ENCODE measurements at places on chromosomes 1 and 21.
A peak's percentile ranks its signal among the peaks of the same experiment; 100 is the strongest.

DNA sequence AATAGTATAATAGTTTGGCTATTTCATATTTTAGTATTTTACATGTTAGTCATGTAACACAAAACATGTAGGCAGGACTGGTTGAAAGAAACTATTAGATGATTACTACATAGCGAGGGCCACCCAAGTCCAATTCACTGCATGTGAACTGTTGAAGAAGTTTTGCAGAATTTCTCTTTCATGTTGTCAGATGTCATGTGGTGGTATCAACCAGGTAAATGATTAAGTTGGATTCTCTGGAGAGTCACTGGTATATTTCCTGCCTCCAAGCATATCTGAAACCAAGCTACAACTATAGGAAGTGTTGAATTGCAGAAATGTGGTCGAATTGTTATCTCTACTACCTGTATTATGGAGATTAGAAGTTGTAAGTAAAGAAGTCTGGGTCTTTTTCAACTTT is 137.8 kb upstream of the DPYD start:
- no peak for DNase-seq

- DNase-seq: no peak
Observed at GRCh38 chr1:116376729-116377086, 3.7 kb downstream of the ATP1A1 start.

DNA sequence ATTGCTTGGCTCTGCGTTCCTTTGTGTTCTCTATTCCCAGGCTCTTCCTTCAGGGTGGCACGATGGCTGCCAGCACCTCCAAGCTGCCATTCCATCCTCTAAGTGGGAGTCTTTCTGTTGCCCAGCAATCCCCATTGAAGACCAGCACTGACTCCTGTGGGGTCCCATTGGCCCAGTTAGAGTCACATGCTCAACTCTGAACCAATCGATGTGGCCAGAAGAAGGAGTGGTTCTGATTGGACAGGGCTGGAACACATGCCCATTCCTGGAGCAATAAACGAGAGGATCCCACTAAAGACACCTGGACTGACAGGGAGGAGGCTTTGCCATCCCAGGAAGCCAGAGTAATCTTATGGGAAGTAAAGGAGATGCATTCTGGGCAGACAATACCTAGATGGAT is 97.2 kb upstream of the IGSF21 start:
- no peak for DNase-seq

- no peak for DNase-seq
Observed at GRCh38 chr1:223482766-223483165, 89.6 kb downstream of the CCDC185 start.

GRCh38 chr1:81802707-81803430 is 2.1 kb downstream of the ADGRL2 start:
- no peak for DNase-seq

DNA sequence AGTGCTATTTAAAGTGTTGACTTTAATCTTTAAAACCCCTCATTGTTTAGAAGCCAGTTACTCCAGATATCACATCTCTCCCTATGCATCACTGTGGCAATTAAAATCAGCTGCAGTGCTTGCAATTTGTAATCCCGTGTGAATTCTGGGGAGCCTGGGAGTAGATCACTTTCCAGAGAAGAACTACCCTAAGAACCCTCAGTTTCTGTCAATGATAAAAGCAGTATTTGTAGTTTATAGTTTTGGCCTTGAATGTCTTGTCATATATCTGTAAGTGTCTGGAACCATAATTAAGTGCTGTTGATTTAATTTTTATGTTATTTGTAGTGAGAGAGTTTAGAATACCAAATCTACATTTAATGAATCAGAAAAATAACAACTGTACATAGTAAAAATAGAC is 5.5 kb upstream of the SPAG17 start:
- no peak for DNase-seq

DNA sequence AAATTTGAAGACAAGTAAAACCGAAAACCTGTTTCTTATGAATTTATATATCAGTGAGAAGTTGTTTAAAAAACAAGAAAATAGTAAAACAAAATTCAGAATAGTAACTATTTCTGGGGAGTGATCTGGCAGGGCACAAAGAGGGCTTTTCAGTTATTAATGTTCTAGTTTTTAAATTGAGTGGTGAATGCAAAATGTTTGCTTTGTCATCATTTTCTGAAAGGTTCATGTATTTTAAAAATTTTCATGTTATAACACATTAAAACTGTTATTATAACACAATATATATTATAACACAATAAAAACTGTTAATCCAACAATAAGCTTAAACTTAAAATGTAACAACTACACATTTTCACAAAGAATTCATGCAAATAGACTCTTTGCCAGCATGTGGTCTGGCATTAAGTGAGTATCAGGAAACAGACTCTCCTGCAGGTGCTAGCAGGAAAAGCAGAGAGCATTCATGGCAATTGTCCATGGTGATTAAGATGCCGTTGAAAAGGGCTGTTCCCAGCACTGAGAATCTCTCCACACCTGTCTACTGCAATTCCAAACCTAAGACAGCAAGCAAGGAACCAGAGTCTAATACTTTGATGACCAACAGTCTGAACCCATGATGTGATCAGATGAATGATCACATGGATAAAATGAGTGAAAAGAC is 204.9 kb downstream of the TBX15 start:
- DNase-seq: peak; percentile 35

GRCh38 chr1:166920561-166921475 is 44.8 kb upstream of the TADA1 start:
- no peak for DNase-seq

DNA sequence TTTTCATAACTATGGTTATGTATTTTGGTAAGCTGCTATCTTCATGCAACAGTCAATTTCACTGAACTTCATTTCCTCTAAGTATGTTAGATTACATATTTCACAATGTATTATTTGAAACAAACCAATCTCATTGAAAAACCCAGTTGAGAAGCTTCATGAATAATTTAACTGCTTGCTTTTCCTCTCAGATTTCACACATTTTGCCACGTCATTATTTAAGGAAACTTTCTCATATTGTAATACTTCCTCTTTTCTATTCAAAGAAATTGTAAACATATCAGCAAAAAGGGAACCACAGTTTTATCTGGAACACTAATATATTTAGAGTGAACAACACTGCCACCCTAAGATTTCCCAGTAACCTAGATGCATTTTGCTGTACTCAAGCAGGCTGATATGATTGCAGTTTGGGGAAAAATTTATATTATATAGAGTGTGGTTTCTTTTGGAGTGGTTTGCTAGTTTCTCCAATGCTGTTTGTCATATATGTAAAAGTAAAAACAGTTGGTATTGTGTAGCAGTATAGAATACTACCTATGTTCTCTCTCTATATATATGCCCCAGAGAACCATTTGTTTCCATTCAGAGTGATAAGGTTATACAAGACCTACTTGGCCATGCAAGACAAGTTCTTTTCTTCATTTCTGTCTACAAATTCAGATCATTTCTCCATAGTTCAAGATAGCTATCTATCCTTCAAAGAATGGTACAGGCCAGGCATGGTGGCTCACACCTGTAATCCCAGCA is 28.4 kb upstream of the AHCTF1 start:
- no peak for DNase-seq

DNA sequence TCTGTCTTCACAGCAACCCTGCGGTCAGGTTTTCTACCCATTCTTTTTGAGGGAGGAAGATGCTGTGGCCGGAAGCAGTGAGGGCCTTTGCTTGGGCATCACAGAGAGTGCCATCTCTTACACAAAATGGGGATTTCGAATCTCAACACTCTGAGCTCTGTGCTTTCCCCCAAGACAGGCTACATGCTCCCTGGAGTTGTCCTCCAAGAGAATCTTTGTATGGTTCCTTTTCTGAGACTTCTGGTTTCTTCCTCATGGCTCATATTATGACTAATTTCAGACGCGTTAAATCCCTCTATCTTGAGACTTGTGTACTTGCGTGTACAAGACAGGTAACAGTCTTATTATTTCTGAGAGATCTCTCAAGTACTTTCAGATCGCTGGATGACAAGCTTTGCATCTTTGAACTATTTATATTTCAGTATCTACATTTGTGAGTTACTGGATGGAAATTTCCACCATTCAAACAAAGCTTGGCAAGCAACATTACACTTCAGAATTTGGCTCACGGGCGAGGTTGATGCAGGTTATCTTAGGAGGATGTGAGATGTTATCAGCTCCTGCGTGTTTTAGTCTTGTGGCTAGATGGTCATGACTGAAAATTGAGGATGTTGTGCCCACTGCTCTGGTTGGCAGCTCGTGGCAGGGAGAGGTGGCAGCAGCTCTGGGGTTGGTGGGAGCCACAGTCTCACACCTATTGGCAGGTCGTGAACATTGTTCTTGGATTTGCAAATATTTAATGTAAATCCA is 19.4 kb downstream of the ABCG1 start:
- no peak for DNase-seq

- DNase-seq: no peak
Observed at GRCh38 chr1:22676916-22677583, 24.0 kb downstream of the C1QB start.

DNA sequence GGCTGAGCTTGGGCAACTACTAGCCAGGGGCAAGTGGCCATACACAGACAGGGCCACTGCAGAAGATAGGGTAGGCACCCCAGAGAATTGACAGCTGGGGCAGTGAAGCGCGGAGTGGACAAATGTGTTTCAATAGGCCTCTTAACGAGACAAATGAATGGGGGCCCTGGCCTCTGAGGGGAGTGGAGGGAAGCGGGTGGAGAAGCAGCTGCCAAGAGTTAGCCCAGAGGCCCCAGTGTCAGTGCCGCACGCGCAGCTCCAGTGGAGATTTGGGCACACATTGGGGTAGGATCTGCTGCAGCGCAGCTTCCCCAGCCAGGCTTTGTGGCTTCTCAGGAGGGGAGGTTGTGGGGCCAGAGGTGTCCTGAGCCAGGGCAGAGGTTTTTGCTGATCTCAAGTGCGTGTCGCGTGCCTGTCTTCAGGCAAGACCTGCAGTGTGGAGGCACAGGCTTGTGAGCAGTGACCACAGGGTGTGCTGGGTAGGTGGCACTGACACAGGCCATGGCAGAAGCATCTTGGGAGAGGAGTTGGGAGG is 16.9 kb downstream of the PTPRF start:
- DNase-seq: no peak

- DNase-seq: no peak
Observed at GRCh38 chr1:44419901-44420300, 14.8 kb downstream of the RNF220 start.

- DNase-seq: no peak
Observed at GRCh38 chr1:24465638-24466037, 37.0 kb upstream of the RCAN3 start.

DNA sequence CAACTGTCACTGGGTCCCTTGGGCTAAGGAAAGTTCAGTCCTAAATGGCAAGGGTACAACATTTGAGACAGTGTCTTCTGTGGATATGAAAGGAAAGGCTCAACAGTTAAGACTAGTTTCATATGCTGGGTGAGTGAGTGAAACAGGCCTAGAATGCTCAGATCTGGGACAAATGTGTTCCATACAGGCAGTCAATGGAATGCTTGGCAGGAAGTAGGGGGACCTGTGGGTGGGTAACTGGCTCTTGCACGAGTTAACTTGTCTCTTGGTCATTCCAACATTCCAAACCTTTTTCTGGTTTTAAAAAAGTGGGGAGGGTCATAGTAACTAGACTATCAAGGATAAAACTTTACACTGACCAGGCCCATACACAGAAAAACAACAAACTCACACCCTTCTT is 17.8 kb upstream of the ADAM30 start:
- no peak for DNase-seq

DNA sequence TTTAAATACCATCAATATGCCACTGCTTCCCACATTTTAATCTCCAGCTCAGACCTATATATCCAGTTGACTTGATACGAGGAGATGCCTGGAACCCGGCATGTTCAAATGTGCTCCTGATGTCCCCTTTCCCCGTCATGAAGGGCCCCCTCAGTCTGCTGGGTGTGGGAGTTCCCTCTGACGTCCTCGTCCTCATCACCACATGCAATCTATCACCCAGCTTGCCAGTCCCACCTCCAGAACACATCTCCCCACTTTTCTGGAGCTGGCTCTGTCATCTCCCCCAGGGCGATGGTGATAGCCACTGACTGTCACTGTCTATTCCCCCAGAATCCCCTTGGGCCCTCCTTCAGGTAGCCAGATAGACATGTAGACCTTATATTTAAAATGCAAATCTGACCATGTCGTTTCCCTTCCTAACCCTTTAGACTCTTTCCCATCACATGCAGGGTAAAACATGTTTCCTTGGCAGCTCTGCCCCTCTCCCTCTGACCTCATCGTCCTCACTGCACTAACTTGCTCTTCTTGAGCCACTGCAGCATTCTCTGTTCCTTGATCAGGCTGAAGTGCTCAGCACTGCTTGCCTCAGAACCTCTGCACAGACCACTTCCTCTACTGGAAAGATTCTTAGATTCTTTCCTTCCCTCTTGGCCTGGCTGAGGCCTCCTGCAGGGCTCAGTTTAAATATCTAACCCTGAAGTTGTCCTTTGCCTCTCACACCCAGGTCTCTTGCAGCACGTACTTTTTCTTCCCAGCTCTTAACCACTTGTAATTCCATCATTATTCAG is 7.4 kb downstream of the AZIN2 start:
- DNase-seq: no peak

GRCh38 chr1:159964144-159964543 is 10.1 kb upstream of the SLAMF9 start:
- DNase-seq: no peak

- DNase-seq: no peak
Observed at GRCh38 chr1:212983482-212983881, 32.2 kb downstream of the ANGEL2 start.

DNA sequence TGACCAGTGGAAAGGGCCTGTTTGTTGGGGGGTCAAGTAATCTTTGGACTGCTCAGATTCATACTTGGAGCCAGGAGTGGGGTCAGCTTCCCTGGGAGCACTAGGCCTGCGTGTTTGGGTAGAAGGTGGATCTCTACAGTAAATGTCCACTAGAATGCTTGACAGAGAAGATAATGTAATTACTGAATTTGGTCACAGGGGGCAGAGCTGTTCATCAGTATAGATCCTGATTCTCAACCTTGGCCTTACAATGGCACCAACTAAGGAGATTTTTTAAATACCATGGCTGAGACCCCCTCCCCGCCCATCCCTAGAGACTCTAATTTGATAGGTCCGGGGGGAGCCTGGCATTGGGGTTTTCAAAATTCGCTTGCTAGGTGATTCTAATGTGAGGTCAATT is 217.5 kb upstream of the PLXNA2 start:
- DNase-seq: peak; percentile 25

DNA sequence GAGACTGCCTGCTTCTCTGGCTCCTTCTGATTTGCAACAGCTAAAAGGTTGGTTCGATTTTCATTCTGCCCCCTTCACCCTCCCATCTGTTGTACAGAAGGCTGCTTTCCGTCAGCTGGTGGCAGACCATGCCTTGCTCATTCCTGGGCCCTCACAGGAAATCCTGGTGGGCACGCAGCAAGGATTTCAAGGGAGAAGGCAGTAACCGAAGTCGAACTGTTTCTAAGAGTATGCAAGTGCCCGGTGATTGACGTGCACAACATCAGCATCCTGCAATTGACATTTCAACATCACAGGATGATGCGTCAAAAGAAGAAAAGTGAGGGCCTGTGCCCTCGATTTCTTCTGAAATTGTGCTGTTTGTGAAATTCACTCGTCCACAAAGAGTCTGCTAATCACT is 83.8 kb downstream of the PLPP3 start:
- no peak for DNase-seq

GRCh38 chr1:27606708-27607238 is 2.8 kb upstream of the AHDC1 start:
- no peak for DNase-seq

Measured in iPS DF 19.7 (cell line).